Activated naive CD8-positive, alpha-beta T cell treated with anti-CD3 and anti-CD28 coated beads for 36 hours (primary cell): ENCODE measurements at places on chromosomes 7 and 10. TPM values are rescaled to one million over a fixed set of nuclear protein-coding genes. Genes with fewer than 3 reads are reported as not detected.

Gene PDZD7
- 0.14 TPM for total RNA-seq

Gene GHRHR
- not detected for total RNA-seq

DNA sequence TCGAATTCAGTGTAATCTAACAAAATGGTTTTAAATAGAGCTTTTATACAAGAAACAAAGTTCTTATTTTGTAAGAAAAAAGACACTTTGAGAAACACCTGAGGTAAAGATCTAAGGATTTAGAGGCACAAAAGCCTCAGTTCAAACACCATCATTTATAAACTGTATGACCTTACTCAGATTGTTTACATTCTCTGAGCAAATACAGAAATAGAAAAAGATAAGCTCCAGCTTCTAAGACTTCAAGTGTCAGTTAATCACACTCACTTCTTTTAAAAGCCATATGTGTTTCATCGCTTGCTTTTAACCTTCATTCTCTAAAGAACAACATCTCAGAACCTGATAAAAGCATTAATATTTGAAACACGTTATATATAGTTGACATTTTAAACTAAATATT, 27.9 kb downstream of the CADPS2 start:
- no peak overlapping the region for H3K4me3 ChIP-seq
- H3K27me3 ChIP-seq = no peaks in the 10 kb centered on the region
- no peaks in the 10 kb centered on the region for H3K36me3 ChIP-seq
- H3K4me1 ChIP-seq = no peaks in the 10 kb centered on the region
- DNase-seq = no peak

- H3K4me1 ChIP-seq = no peaks in the 10 kb centered on the region
- H3K36me3 ChIP-seq = no peaks in the 10 kb centered on the region
- H3K4me3 ChIP-seq = no peak overlapping the region
- DNase-seq = no peak
- no peak overlapping the region for H3K27ac ChIP-seq
- no peaks in the 10 kb centered on the region for H3K27me3 ChIP-seq
Measured at GRCh38 chr10:34681933-34682332, 133.2 kb downstream of the PARD3 start.

DNA sequence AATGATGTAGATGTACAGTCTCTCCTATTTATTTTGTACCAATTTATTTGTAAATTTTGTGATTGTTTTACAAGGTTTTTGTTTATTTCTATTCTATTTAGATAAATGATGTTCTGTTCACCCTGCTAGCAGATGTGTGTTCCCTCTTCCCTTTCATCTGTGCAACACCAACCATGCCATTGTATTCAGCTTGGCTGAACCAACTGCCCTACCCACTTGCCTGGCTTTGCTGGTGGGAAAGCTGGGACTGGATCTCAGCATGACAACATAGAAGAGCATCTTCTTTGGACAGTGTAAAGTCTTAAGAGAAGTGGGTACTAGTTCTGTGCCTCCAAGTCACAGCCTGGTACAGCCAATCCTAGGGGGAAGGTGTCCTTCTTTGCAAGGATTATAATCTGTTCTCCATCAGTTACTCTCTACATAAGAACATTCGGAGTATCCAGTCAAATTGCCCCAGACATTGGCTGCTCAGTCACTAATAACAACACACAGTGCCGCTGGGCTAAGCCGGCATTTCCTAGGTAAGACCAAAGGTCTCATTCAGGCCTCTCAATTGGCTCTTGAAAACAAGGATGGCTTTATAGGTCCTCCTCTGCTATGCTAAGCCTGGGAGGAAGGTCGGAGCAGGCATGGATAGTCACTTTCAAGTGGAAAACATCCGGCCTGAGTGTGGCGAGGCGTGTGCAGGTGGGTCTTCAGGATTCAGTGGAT, 109.7 kb downstream of the NT5C2 start:
- H3K4me1 ChIP-seq = no peaks in the 10 kb centered on the region
- no peak overlapping the region for H3K4me3 ChIP-seq
- DNase-seq = no peak
- H3K27ac ChIP-seq = no peak overlapping the region

DNA sequence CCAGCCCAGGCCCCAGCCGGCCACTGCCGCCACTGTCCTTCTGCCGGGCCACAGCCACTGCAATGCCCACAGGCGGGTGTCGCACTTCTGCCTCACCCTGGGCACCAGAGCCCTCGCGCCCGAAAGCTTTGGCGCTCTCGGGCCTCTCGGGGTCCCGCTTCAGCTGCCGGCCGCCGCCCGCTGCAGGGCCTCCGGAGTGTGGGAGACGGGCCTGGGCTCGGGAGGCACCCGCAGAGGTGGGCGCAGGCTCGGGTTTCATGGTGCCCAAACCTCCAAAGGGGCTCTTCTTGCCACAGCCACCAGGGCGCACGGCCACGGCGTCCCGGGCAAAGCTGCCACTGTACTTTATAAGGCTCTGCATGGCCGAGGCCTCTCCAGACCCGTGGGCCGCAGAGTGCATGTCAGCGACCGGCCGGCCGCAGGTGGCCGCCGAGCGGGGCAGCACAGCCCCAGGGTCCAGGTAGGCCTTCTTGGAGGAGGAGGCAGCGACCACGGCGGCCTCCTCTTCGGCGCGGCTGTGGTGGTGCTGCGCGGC, 35.9 kb downstream of the TNRC18 start:
- no peak for DNase-seq
- no peak overlapping the region for H3K27ac ChIP-seq
- H3K27me3 ChIP-seq = no peaks in the 10 kb centered on the region
- peaks cover 19% of the 10 kb centered on the region for H3K4me1 ChIP-seq
- peaks cover 11% of the 10 kb centered on the region for H3K36me3 ChIP-seq
- H3K4me3 ChIP-seq = no peak overlapping the region
